DMS153 (cell line): ENCODE measurements at places on chromosomes 5 and 9.
A peak's percentile ranks its signal among the peaks of the same experiment; 100 is the strongest.

GRCh38 chr5:3190433-3190832 is 405.2 kb upstream of the IRX1 start:
- no peak for DNase-seq

DNA sequence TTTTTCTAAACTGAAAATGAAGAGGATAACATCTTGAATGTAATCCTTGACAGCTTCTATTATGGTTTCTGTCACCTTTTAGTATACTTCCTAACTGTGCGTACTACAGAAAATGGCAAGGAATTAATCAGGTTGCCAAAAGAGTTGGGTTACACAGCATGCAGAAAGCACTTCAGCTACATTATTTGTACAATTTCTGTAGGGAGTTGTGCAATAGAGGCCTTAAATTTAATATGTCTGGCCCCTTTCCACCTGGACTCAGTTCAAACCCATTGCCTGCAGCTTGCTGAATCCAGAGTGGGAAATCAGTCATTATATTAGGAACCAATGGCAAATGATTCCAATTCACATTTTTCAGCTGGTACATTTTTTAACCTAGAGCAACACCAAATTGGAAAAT is 549.7 kb downstream of the CSNK1G3 start:
- peak; percentile 53 for DNase-seq

DNA sequence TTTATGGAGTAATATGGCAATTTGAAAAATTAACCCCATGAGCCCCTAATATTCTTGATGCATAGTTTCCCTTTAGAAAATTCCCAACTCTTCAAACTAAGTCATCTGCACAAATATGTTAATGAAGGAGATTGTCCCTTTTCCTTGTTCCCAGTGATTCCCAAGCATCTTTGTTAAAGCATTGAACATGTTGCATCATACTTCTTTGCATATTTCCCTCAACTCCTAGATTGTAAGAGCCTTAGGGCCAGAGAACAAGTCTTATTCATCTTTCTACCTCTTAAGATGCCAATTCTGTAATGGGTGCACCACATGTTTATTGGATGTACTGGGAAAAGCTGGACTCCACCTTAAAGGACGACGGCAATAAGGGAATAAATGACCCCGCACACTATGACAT is 223.4 kb downstream of the PLK2 start:
- no peak for DNase-seq

GRCh38 chr9:113238859-113239232 is 17.5 kb downstream of the SLC31A1 start:
- no peak for DNase-seq

GRCh38 chr9:78150312-78150982 is 85.4 kb upstream of the CEP78 start:
- DNase-seq, result no peak

DNA sequence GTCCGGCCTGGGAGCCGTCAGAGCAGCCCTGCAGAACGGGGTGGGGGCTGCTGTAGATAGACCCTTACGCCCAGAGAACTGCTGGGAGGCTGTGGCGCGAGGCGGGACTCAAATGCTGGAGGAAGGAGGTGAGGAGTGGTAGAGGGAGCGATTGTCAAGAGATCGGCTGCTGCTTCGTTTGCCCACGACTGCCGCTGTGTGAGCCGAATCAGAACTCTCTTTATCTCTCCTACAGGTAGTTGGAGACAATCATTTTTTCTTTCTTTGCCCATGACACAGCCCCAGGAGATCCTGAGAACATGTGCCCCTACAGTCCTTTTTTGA is 456 bp downstream of the ZNF79 start:
- no peak for DNase-seq

DNA sequence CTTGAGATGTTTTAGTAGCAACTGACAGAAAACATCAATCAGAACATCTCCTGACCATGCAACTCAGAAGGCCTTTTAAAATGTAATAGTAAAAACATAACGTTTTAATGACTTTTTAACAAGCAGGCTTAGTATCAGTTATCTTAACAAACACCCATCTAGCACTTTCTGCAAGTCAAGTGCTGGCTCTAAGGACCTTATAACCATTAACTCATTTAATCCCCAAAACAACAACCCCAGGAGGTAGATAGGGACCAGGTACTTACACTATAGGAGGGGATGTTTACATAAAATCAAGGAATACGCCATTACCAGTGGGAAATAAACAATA is 41.8 kb downstream of the ROR2 start:
- no peak for DNase-seq

- DNase-seq, result no peak
These were observed 236.6 kb upstream of the RASEF start for GRCh38 chr9:83299571-83299970.

GRCh38 chr9:137632230-137633161 is 13.7 kb downstream of the EHMT1 start:
- no peak for DNase-seq

- DNase-seq, result no peak
These were observed 2.5 kb downstream of the LRRC26 start for GRCh38 chr9:137167277-137167746.

DNA sequence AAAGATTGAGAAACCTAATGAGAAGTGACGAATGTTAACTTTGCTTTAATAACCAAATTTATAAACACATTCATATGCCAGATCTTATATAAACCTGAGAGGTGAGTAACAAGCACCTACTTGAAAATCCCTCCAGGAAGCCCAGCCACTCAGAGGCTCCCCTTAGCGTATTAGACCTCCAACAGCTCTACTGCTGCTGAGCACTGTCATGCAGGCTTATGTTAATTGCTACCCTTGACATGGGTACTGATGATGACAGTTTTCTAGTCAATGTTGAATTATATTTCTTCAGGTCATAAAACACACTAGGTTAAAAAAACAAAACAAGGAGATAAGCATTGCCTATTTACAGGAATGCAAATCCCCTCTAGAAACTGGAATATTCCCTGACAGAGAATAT is 161.2 kb downstream of the MPDZ start:
- DNase-seq, result no peak

- DNase-seq, result no peak
These were observed 89.7 kb downstream of the DAPK1 start for GRCh38 chr9:87587356-87587745.

DNA sequence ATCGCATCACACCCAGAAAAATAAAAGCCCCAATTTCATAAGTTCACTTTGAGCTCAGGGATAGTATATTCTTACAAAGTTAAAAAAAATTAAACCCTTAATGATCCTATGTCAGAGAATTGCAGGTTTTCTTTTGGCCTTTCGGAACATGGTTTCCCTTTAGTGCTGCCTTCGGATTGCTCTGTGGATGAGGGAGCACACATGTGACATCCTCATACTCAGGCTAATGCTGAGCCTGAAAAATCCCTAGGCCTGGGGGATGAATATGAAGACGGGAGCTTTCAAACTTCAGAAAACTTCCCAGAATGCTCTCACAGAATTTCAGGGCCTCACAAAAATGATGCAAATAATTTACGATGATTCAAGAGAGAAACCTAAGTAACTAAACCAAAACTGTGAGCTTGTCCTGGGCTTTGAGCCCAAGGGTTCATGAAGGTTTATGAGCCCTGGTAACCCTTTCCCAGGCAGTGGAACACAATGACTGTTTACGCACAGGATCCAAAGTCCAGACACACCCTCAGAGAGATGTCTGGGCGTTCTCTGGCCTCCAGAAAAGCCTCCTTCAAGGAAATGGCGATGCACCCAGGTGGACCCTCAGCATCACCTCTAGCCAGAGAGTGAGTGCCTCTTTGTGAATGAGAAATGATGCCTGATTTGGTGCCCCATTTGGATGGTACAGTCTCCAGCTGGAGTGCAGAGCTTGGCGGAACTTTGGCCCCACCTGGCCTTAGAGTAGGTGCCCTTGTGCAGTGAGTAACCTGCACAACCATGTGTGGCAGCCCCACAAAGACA is 145.4 kb downstream of the ENTREP1 start:
- DNase-seq, result no peak

DNA sequence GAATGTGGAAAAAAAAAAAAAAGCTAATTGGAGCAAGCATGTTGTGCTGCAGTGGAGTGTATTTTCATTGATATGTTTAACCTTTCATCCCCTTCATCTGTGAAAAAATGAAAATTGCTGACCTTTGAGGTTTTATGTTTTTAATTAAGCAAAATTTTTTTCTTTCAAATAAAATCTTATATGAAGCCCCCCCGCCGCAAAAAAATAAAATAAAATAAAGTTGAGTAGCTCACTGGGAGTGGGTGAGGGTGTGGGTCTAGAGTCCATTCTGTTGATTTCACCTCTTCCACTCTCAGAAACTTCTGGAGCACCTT is 43.3 kb downstream of the TEK start:
- DNase-seq, result no peak

DNA sequence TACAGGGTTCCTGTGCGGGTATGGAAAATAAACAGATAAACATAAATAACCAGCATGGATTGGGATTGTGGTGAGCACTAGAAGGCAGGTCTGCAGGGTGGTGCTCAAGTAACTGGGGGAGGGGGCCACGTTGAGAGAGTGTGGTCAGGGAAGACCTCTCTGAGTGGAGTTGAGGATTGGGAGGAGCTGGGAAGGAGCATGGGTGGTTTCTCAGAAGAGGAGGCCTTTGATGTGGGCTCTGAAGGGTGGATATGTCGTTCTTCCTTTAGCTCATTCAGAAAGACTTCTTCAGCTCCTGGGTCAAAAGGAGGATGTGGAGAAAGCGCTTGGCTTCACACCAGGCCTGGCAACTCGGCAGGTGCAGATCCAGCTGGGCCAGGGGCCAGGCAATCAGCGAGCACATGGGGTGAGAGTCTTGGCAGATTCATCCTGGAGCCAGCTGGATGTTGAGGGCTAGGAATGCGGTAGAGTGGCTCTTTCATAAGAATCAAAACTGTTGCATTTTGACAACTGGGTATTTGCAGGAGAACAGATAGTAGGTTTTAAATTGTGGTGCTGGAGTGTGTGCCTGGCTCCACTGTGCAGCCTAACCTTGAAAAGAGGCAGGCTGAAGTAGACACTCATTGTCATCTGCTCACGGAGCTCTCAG is 71.7 kb downstream of the PCSK5 start:
- DNase-seq, result no peak
